ENCODE measurements at places on chromosomes 6 and 20.

- peak overlapping the region; percentile 89 for H3K4me3 ChIP-seq
- H3K4me1 ChIP-seq: peaks cover 45% of the 10 kb centered on the region
- H3K27ac ChIP-seq: no peak overlapping the region
- peaks cover 6% of the 10 kb centered on the region for H3K36me3 ChIP-seq
- H3K27me3 ChIP-seq: no peaks in the 10 kb centered on the region
- peak; percentile 36 for DNase-seq
These were observed 4.3 kb downstream of the GABBR1 start for GRCh38 chr6:29628419-29629281.

DNA sequence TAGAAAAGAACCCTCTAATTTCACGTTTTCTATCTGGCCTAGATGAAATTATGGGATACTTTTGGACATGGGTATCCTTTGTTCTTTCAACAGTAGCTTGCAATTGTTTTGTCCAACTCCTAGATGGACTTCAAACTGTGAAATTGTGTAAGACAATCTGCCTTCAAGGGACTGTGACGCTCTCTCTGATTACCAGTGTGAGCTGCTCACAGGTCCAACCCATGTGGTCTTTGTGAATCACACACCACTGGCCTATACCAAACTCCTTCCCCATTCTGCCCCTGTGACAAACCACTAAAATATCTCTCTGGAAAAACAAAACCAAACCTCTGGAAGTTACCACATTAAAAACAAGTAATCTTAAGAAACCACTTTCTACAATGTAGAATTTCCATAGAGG, 59.5 kb downstream of the NINL start:
- DNase-seq: no peak
- H3K27me3 ChIP-seq: peaks cover 5% of the 10 kb centered on the region
- no peak overlapping the region for H3K27ac ChIP-seq
- no peaks in the 10 kb centered on the region for H3K4me1 ChIP-seq

- DNase-seq: no peak
- no peaks in the 10 kb centered on the region for H3K4me1 ChIP-seq
- no peaks in the 10 kb centered on the region for H3K27me3 ChIP-seq
These were observed 109.4 kb upstream of the CCN2 start for GRCh38 chr6:132060591-132060990.

DNA sequence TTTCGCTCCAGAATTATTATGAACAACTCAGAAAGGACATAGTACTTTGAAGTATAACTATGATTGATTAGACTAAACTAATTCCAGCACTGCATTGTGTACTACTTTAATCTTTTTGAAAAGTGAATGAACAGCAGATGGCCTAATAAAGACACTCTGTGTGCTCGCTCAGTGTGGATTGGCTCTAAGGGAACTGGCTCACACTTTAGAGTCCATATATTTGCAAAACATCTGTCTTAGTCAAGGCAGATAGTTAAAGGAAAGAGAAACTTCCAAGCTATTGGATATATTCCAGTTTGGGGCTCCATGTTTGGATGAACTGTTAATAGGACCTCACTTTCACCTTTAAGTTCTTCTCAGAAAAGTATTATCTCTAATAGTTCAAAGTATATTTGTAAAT, 218.9 kb downstream of the EYA4 start:
- no peak for DNase-seq
- H3K27ac ChIP-seq: no peak overlapping the region
- no peaks in the 10 kb centered on the region for H3K4me1 ChIP-seq

- no peaks in the 10 kb centered on the region for H3K27me3 ChIP-seq
- no peak for DNase-seq
- no peak overlapping the region for H3K27ac ChIP-seq
- no peaks in the 10 kb centered on the region for H3K36me3 ChIP-seq
- no peak overlapping the region for H3K4me3 ChIP-seq
- H3K4me1 ChIP-seq: no peaks in the 10 kb centered on the region
These were observed 22.7 kb upstream of the TFAP2C start for GRCh38 chr20:56606174-56606945.

DNA sequence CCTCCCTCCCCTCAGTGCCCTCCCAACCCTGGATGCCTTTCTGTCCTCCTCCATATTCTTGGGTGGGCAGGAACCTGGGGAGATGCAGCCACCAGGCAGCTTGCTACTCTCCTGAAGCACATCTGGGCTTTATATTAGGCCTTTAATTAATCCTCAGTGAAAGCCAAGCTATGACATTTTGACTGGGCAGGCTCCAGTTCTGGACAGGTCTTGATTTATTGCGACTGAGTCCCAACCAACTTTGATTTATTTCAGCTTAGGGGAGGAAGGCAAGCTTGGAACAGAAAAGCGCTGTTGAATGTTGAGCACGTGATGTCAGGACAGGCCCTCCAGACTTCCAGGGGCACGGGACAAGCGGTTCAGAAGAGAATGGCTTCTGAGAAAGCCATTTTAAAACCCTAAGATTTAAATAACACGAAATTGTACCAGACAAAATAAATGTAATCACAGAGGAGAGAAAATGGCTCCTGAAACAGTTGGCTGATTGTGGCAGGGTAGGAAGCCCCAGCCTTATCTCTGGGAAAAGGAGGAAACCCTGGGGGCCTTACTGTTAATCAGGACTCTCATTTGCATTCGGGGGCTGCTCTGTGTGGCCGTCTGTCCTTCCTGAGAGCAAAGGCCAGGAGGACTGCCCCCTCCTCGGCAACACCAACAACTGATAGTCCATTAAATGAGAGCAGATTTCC, 294.2 kb downstream of the FOXC1 start:
- H3K4me1 ChIP-seq: no peaks in the 10 kb centered on the region
- H3K27me3 ChIP-seq: no peaks in the 10 kb centered on the region
- H3K4me3 ChIP-seq: no peak overlapping the region
- peaks cover 2% of the 10 kb centered on the region for H3K36me3 ChIP-seq
- no peak for DNase-seq
- no peak overlapping the region for H3K27ac ChIP-seq

GRCh38 chr6:26124781-26125685, 37.8 kb downstream of the HFE start:
- no peaks in the 10 kb centered on the region for H3K27me3 ChIP-seq
- peaks cover 31% of the 10 kb centered on the region for H3K4me1 ChIP-seq
- peak overlapping the region; percentile 97 for H3K4me3 ChIP-seq
- no peak for DNase-seq

DNA sequence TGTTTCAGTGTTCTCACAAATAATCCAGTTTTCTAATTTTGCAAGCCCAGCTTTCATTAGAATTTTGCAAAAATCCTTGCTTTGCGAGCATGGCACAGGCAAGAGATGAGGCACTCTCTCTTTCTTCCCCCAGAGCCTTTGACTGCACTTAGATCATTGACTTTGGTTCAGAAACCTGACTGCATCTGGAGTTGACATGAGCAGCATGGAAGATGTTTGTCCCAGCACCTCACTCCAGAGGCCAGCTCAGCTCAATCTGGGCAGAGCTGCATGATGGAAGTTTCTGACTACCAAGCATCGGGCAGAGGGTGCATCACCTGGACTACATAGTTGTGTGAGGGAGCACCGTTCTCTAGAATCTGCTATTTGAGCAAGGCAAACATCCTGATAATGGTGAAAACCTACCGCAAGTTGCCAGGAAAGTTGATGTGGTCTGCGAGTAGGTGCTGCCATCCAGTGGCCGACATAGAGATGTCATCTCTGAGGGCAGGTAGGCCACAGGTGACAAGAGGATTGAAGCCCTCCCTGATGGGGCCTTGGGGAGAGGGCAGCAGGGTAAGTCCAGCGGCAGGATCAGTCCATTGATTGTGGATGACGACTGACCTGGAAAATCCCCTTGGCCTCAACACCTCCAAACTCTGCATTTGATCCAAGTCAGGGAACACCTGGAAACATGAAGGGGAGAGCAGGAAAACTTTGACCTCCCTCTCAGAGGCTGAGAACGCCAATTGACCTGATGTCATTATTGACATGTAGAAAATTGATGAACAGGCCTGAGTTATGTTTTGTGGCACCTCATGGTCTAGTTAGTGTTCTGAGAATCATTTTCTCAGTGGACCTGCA, 3.8 kb upstream of the LPA start:
- no peak overlapping the region for H3K4me3 ChIP-seq
- no peaks in the 10 kb centered on the region for H3K36me3 ChIP-seq
- H3K27ac ChIP-seq: no peak overlapping the region
- DNase-seq: no peak
- H3K4me1 ChIP-seq: no peaks in the 10 kb centered on the region
- peaks cover 2% of the 10 kb centered on the region for H3K27me3 ChIP-seq

DNA sequence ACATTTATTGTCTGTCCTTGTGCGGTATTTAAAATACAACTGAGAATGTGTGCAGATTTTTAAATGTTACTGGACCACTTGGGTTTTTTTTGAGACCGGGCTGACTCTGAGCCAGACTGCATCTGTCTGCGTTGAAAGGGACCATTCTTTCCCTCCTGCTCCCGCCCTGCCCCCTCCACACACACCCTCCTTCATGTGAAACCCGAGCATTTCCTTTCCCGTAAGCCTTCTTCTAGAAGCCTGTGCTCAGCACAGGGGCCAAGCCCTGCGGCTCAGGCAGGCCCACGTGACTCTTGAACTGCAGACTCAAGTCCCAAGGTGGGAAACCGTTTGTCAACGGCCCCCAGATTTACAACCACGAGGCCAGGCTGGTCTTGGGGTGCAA, 82.7 kb upstream of the FOXC1 start:
- no peak overlapping the region for H3K4me3 ChIP-seq
- H3K27me3 ChIP-seq: peaks cover 13% of the 10 kb centered on the region
- no peak for DNase-seq
- H3K36me3 ChIP-seq: no peaks in the 10 kb centered on the region
- H3K27ac ChIP-seq: no peak overlapping the region

GRCh38 chr6:137849181-137849980, 17.7 kb upstream of the TNFAIP3 start:
- H3K27ac ChIP-seq: no peak overlapping the region
- no peak for DNase-seq
- no peaks in the 10 kb centered on the region for H3K4me1 ChIP-seq
- H3K4me3 ChIP-seq: no peak overlapping the region
- H3K36me3 ChIP-seq: no peaks in the 10 kb centered on the region

- H3K36me3 ChIP-seq: no peaks in the 10 kb centered on the region
- H3K27me3 ChIP-seq: no peaks in the 10 kb centered on the region
These were observed 282.6 kb upstream of the ID4 start for GRCh38 chr6:19554356-19555225.

GRCh38 chr6:327538-328116, 35.3 kb downstream of the DUSP22 start:
- H3K27ac ChIP-seq: no peak overlapping the region
- H3K4me3 ChIP-seq: no peak overlapping the region
- peaks cover 4% of the 10 kb centered on the region for H3K36me3 ChIP-seq
- peaks cover 4% of the 10 kb centered on the region for H3K4me1 ChIP-seq

GRCh38 chr6:14110001-14110818, 7.4 kb upstream of the CD83 start:
- H3K27me3 ChIP-seq: no peaks in the 10 kb centered on the region
- no peak for DNase-seq
- peak overlapping the region; percentile 64 for H3K4me3 ChIP-seq
- H3K36me3 ChIP-seq: no peaks in the 10 kb centered on the region
- peak overlapping the region; percentile 97 for H3K27ac ChIP-seq

DNA sequence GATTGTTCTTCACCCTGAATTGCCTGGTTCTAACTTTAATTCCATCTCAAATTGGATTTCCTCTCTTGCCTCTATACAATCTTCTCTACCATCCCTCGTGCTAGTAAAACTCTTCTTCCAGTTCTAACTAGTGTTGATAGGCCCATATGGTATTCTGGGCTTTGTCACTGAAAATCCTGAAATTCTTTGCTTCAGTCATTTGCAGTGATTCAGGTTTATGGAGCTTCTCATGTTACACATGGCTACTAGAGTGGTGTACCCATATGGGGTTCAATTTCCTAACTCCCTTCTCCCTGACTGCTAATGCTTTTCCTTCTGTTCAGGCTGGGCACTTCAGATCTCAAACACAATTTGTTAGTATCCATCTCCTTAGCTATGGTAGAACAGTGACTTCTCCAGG, 956.6 kb downstream of the KIF16B start:
- no peak for DNase-seq
- peaks cover 2% of the 10 kb centered on the region for H3K27me3 ChIP-seq
- H3K27ac ChIP-seq: no peak overlapping the region
- no peak overlapping the region for H3K4me3 ChIP-seq
- no peaks in the 10 kb centered on the region for H3K4me1 ChIP-seq
- H3K36me3 ChIP-seq: no peaks in the 10 kb centered on the region

GRCh38 chr6:19052219-19052618, 665.1 kb downstream of the RNF144B start:
- no peak overlapping the region for H3K4me3 ChIP-seq
- no peak overlapping the region for H3K27ac ChIP-seq
- H3K27me3 ChIP-seq: no peaks in the 10 kb centered on the region
- DNase-seq: no peak
- no peaks in the 10 kb centered on the region for H3K4me1 ChIP-seq
- H3K36me3 ChIP-seq: no peaks in the 10 kb centered on the region

DNA sequence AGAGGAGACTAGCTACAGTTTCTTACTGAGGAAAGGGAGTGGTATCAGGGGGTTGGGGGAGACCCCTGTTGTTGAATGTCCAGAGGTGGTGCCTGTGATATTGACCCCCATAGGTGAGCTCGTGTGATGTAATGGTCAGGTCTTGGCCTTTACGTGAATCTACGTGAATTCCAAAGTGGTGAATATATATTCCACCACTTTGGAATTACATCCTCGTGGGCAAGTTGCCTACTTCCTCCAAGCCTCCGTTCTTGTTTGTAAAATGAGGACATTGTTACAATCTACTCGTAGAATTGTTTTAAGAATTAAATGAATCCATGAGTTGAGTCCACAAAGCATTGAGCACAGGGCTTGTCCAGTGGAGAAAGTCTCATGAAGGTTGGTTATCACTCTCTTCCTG, 47.3 kb downstream of the TSHZ2 start:
- no peaks in the 10 kb centered on the region for H3K27me3 ChIP-seq
- H3K4me1 ChIP-seq: peaks cover 2% of the 10 kb centered on the region
- peaks cover 7% of the 10 kb centered on the region for H3K36me3 ChIP-seq

DNA sequence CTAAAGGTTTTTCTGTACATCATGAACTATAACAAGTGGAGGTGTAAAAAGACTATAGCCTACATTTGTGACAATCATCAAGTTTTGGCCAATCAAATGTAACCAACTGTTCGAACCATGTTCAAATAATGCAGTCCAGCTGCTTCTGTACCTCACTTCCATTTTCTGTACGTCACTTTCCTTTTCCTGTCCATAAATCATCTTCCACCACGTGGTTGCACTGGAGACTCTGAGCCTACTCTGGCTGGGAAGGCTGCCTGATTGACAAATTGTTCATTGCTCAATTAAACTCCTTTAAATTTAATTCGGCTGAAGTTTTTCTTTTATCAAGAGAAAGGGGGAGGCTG, 270.4 kb upstream of the JARID2 start:
- H3K27me3 ChIP-seq: no peaks in the 10 kb centered on the region
- H3K4me3 ChIP-seq: no peak overlapping the region
- H3K27ac ChIP-seq: no peak overlapping the region
- H3K4me1 ChIP-seq: peaks cover 3% of the 10 kb centered on the region
- H3K36me3 ChIP-seq: no peaks in the 10 kb centered on the region
